T-cell (primary cell): ENCODE measurements at places on chromosomes 2 and 18.

DNA sequence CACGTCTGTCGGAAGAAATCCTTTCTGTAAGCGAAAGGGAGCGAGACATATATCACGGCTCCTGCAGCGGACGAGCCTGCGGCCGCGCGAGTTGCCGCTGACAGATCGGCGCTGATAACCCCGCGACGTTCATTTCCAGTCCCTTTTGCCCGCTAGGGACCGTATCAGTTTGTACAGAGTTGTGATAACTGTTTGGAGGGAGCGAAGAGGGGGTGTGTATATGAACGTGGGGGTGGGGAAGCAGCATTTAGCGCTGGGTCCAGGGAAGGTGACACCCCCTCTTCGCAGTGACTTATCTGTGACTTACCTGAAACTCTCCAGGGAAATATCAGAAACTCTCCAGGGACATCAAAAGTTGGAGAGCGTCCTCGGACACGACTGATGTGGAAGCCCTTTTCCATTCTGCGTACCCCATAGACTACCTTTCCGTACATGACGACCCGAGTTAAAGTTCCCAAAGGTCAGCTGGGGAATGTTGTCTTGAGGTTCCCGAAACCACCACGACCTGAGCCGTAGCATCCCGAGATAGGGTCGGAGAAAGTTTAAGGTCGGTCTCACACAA, 948 bp upstream of the GATA6 start:
- DNase-seq = no peak
- no peak overlapping the region for H3K27ac ChIP-seq
- H3K4me1 ChIP-seq = peaks cover 5% of the 10 kb centered on the region
- no peaks in the 10 kb centered on the region for H3K36me3 ChIP-seq
- H3K4me3 ChIP-seq = no peak overlapping the region

GRCh38 chr2:115867024-115867423, 1424.6 kb downstream of the DPP10 start:
- no peak overlapping the region for H3K4me3 ChIP-seq
- no peaks in the 10 kb centered on the region for H3K4me1 ChIP-seq
- DNase-seq = no peak
- no peaks in the 10 kb centered on the region for H3K27me3 ChIP-seq
- H3K36me3 ChIP-seq = no peaks in the 10 kb centered on the region

- no peak overlapping the region for H3K27ac ChIP-seq
- no peaks in the 10 kb centered on the region for H3K4me1 ChIP-seq
- no peak for DNase-seq
- no peaks in the 10 kb centered on the region for H3K27me3 ChIP-seq
- H3K36me3 ChIP-seq = no peaks in the 10 kb centered on the region
These were observed 266.6 kb downstream of the NR4A2 start for GRCh38 chr2:156065912-156066311.

- no peak overlapping the region for H3K4me3 ChIP-seq
- no peak for DNase-seq
- no peaks in the 10 kb centered on the region for H3K4me1 ChIP-seq
- H3K27me3 ChIP-seq = no peaks in the 10 kb centered on the region
- no peak overlapping the region for H3K27ac ChIP-seq
- H3K36me3 ChIP-seq = peaks cover 4% of the 10 kb centered on the region
These were observed 15.4 kb upstream of the MATN3 start for GRCh38 chr2:20027705-20028434.
